ENCODE measurements at places on chromosomes 12 and 14.
A peak's percentile ranks its signal among the peaks of the same experiment; 100 is the strongest.

DNA sequence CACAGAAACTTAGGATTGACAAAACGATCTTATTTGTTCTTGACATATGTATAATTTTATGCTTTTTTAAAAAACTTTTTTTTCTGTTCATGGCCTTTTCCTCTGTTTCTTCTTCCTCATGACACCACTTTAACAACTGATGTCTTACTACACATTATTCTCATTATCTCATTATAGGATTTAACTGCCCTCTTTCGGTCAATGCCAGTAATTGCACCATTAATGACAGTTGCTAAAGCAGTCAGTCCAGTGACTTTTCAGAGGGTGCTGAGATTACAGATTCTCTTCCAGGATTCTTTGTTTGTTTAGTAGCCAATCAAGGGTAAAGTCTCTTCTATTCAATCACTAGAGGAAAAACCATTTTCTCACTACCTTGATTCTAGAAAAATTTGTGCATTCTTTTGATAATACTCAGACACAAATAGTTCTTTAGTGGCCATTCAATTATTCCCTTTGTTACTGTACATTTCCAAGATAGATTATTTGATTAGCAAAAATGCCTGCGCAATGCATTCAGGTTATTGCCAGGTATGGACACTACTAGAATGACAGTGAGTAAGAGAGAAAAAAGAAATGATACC is 50.1 kb downstream of the KLRG1 start:
- no peaks in the 10 kb centered on the region for H3K27me3 ChIP-seq
- no peak for DNase-seq
- no peak overlapping the region for H3K4me3 ChIP-seq
- H3K36me3 ChIP-seq: peaks cover 10% of the 10 kb centered on the region
- H3K27ac ChIP-seq: peak overlapping the region; percentile 31

DNA sequence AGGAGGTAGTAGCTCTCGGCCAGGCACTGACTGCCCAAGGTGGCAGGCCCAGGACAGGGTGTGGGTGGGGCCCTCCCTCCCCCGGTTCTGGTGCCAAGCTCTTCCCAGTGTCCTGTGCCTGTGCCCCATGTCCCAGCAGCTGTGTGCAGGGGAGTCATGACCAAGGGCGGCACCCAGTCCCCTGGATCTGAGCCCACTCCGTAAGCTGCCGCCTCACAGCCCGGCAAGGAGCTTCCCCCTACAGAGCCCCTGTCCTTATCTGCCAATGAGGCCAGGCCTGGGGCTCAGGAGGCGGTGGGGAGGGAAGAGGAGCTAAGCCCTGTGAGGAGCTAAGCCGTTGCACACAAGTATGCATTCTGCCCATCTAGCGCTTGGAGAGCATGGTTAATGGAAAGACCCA is 5.6 kb upstream of the C14orf180 start:
- no peak overlapping the region for H3K4me3 ChIP-seq
- no peaks in the 10 kb centered on the region for H3K36me3 ChIP-seq
- H3K27me3 ChIP-seq: no peaks in the 10 kb centered on the region
- no peaks in the 10 kb centered on the region for H3K4me1 ChIP-seq

DNA sequence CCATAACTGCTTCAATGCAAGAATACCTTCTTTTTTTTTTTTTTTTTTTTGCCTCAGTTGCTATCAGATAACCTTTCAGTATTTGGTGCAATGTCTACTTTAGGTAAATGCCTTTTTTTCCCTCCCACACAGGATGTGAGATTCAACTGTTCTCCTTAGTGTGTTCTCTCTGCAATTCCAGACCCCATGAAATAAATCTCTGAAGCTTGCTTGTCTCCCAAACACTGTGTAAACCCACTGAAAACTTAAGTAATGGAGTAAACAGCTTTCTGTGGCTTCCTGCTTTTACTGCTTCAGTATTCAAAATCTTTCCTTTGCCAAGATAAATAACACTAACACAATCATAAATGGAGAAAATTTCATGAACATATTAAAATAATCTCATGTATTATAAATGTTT is 55.8 kb upstream of the CLEC14A start:
- H3K4me1 ChIP-seq: no peaks in the 10 kb centered on the region
- H3K27ac ChIP-seq: no peak overlapping the region
- no peaks in the 10 kb centered on the region for H3K36me3 ChIP-seq
- no peak overlapping the region for H3K4me3 ChIP-seq
- H3K27me3 ChIP-seq: no peaks in the 10 kb centered on the region

GRCh38 chr12:131853832-131854797 is 25.9 kb downstream of the MMP17 start:
- no peaks in the 10 kb centered on the region for H3K36me3 ChIP-seq
- H3K27me3 ChIP-seq: peaks cover 3% of the 10 kb centered on the region
- no peak overlapping the region for H3K27ac ChIP-seq
- no peak overlapping the region for H3K4me3 ChIP-seq
- H3K4me1 ChIP-seq: peaks cover 4% of the 10 kb centered on the region

- DNase-seq: no peak
- H3K27ac ChIP-seq: peak overlapping the region; percentile 53
- peaks cover 28% of the 10 kb centered on the region for H3K4me1 ChIP-seq
Observed at GRCh38 chr12:3905664-3906063, 32.5 kb upstream of the PARP11 start.

DNA sequence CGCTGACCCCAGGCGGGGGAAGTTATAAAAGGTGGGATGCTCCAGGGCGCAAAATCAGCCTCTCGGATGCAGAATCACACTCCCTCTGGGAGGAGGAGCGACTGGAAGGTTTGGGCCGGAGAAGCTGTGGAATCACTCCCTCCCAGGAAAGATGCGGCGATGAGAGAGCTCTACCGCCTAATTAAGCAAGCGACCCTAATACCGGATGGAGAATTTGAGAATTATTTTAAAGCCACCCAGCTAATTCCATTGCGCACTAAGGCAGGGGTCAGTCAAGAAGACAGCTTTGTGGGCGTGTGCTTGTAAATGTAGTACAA is 1.9 kb downstream of the COL2A1 start:
- peaks cover 33% of the 10 kb centered on the region for H3K4me1 ChIP-seq
- H3K27me3 ChIP-seq: peaks cover 95% of the 10 kb centered on the region
- no peak for DNase-seq
- no peak overlapping the region for H3K27ac ChIP-seq

GRCh38 chr12:51590347-51591015 is 552 bp upstream of the SCN8A start:
- H3K4me3 ChIP-seq: peak overlapping the region; percentile 84
- DNase-seq: peak; percentile 83
- H3K27ac ChIP-seq: peak overlapping the region; percentile 88
- peaks cover 17% of the 10 kb centered on the region for H3K4me1 ChIP-seq
- peaks cover 46% of the 10 kb centered on the region for H3K27me3 ChIP-seq

GRCh38 chr12:70520847-70521246 is 116.4 kb downstream of the PTPRB start:
- peaks cover 13% of the 10 kb centered on the region for H3K27me3 ChIP-seq
- H3K36me3 ChIP-seq: no peaks in the 10 kb centered on the region

DNA sequence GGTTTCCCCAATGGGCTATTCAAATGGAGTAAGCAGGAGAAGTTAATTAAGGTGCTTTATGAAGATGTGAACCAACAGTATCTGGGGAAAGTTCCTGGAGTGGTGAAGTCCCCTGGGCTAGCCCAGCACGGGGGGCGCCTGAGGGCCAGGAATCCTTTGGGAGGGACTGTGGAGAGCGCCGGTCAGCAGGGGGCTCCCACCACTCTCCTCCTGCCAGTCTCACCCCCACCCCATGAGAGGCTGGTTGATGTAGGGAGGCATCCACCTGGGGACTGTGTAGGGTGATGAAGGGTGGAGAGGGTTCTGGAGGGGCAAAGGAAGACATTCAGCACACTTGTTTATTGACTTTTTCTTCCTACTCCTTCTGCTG is 4.4 kb downstream of the CEBPE start:
- H3K27ac ChIP-seq: peak overlapping the region; percentile 47
- peaks cover 6% of the 10 kb centered on the region for H3K27me3 ChIP-seq
- no peaks in the 10 kb centered on the region for H3K36me3 ChIP-seq
- no peak for DNase-seq
- H3K4me3 ChIP-seq: no peak overlapping the region

DNA sequence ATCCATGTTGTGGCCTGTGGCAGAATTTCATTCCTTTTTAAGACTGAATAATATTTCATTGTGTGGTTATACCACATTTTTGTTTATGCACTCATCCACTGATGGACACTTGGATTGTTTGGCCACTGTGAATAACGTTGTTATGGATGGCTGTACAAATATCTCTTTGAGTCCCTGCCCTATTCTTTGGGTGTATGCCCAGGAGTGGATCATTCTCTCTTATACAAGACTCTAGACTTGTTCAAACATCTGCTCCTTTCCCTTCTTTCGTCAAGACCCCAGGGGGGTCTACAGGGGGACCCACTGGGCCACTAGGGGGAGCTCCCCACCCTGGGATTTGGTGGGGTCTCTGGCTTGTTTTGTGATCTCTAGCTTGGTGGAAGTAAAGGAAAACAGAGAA is 77.4 kb downstream of the FBXL14 start:
- H3K4me3 ChIP-seq: no peak overlapping the region
- DNase-seq: peak; percentile 49
- peaks cover 23% of the 10 kb centered on the region for H3K27me3 ChIP-seq
- H3K36me3 ChIP-seq: no peaks in the 10 kb centered on the region
- H3K4me1 ChIP-seq: no peaks in the 10 kb centered on the region

- peaks cover 34% of the 10 kb centered on the region for H3K36me3 ChIP-seq
- H3K4me1 ChIP-seq: peaks cover 11% of the 10 kb centered on the region
- H3K4me3 ChIP-seq: no peak overlapping the region
- no peaks in the 10 kb centered on the region for H3K27me3 ChIP-seq
Observed at GRCh38 chr14:54472315-54472714, 16.5 kb downstream of the GMFB start.

DNA sequence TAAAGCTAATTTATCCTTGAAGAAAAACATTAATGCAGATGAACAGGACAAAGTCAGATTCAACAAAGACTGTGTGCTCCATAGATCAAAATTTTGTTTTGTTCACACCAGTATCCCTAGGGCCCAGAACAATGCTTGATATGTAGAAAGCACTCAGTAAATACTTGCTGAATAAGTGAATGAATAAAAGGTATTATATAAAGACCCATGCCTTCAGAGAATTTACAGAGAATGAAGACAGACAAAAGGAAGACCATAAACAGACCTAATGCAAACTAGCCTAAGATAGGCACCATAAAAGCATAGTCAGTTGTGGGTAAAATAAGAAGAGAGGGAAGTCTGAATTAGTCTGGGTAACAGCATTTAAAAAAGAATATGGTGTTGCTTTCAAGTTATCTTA is 47.3 kb upstream of the TMCC3 start:
- no peak overlapping the region for H3K4me3 ChIP-seq
- peaks cover 3% of the 10 kb centered on the region for H3K4me1 ChIP-seq
- no peaks in the 10 kb centered on the region for H3K36me3 ChIP-seq
- no peak overlapping the region for H3K27ac ChIP-seq
- no peak for DNase-seq
- peaks cover 1% of the 10 kb centered on the region for H3K27me3 ChIP-seq

GRCh38 chr12:576615-577110 is 86.6 kb downstream of the NINJ2 start:
- H3K4me1 ChIP-seq: peaks cover 40% of the 10 kb centered on the region
- no peaks in the 10 kb centered on the region for H3K36me3 ChIP-seq
- peak overlapping the region; percentile 73 for H3K27ac ChIP-seq
- no peak for DNase-seq
- no peaks in the 10 kb centered on the region for H3K27me3 ChIP-seq

GRCh38 chr12:125549836-125550235 is 484.6 kb downstream of the AACS start:
- H3K27me3 ChIP-seq: no peaks in the 10 kb centered on the region
- H3K4me3 ChIP-seq: no peak overlapping the region
- no peak overlapping the region for H3K27ac ChIP-seq
- no peak for DNase-seq

DNA sequence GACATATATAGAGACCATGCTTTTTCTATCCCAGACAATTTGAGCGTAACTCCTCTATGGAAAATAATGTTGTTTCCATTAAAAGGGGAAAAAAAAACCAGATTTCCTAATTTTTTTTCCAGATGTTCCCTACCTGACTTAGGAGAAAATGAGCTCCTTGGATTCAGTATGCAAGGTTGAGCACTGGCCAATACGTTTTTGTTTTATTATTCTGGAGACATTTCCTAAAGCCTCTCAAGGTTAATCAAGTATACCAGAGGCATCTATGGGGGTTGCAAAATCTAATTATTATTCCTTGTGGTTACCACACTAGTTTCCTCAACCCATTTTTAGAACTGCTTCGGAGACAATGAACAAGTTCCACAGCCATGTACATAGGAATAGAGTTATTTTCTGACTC is 291.3 kb downstream of the SLC16A7 start:
- no peaks in the 10 kb centered on the region for H3K36me3 ChIP-seq
- H3K27me3 ChIP-seq: no peaks in the 10 kb centered on the region
- DNase-seq: no peak
- H3K4me1 ChIP-seq: no peaks in the 10 kb centered on the region
- no peak overlapping the region for H3K4me3 ChIP-seq
- no peak overlapping the region for H3K27ac ChIP-seq

GRCh38 chr12:12531194-12531593 is 31.5 kb downstream of the DUSP16 start:
- no peak for DNase-seq
- H3K4me3 ChIP-seq: no peak overlapping the region
- H3K4me1 ChIP-seq: peaks cover 69% of the 10 kb centered on the region
- H3K27me3 ChIP-seq: no peaks in the 10 kb centered on the region
- H3K27ac ChIP-seq: no peak overlapping the region

GRCh38 chr12:52181746-52182145 is 10.1 kb downstream of the KRT80 start:
- H3K4me3 ChIP-seq: no peak overlapping the region
- H3K36me3 ChIP-seq: no peaks in the 10 kb centered on the region

DNA sequence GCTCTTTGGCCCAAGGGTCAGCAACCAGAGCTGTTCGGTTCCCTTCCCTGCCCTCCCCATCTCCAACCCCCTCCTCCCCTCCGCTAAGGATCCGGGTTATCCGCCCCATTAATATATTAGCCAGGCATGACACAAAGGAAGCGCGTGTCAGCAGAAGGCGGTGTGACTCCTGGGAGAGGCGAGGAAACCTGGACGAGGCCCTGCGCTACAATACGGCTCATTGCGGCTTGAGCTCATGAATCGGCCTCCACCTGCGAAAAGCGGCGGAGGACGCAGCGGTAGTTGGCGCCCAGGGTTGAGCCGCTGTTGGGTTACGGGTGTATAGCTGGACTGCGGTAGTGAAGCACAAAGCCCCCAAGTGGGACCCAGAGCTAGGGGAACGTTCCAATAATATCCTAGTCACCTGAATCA is 9.9 kb downstream of the FOXA1 start:
- no peak overlapping the region for H3K27ac ChIP-seq
- peaks cover 4% of the 10 kb centered on the region for H3K36me3 ChIP-seq
- H3K27me3 ChIP-seq: peaks cover 56% of the 10 kb centered on the region
- no peaks in the 10 kb centered on the region for H3K4me1 ChIP-seq

DNA sequence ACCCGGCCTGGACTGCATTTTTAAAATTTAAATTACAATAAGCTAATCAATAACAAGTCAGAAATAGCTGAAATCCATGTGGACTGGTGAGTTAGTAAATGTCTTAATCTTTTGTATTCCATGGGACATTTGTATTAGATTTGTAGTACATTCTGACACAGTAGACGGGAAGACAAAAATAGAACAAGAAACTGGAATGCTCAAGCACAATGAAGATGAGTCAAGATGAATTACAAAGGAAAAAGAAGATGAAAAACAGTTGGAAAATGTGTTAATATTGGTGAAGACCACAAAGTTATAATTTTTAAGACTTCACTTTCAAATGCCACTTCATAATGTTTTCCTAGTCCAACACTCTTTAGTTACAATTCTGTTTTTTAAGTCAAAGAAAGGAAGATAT is 97.8 kb upstream of the FERMT2 start:
- H3K4me3 ChIP-seq: no peak overlapping the region
- H3K36me3 ChIP-seq: peaks cover 30% of the 10 kb centered on the region
- DNase-seq: no peak
- H3K27ac ChIP-seq: no peak overlapping the region
- H3K4me1 ChIP-seq: no peaks in the 10 kb centered on the region

All from activated naive CD8-positive, alpha-beta T cell treated with anti-CD3 and anti-CD28 coated beads, Interleukin-2, amount 50 U/mL, for 24 hours (primary cell).